ENCODE measurements at places on chromosomes 6 and 20.

DNA sequence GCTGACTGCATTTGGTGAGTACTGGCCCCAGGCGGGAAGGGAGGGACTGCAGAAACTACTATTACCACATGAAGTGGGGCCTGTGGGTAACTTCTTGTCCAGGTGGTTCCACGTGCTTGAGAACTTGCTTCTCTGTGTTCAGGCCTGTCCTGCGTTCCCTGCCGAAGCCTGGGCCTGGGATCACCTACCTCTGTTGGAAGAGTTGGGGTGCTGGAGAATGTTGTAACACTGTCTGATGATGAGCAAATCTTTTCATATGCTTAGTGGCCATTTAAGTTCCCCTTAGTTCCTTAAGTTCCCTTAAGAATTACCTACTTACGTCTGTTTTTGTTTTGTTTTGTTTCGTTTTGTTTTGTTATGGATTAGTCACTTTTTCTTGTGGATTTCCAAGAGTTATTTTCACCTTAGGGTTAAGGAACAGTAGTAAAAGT is 154.4 kb downstream of the DTNBP1 start:
- no peak for DNase-seq

DNA sequence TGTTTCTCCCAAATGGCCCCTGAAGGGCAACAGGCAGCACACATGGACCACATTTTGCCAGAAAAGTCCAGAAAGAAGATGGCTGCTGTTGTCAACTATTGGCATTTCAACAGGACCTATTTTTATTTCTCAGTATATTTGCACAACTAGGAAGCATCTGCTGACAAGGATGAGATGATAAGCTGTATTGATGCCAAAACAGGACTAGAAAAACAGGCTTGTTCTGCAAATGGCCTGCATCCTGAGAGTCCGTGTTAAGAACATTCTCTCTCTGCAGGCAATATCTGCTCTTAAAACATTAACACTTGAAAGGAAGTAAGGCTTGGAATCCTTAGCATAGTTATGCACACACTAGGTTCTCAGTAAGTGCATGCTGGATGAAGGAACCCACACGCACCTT is 283.7 kb downstream of the ESR1 start:
- DNase-seq = no peak

DNA sequence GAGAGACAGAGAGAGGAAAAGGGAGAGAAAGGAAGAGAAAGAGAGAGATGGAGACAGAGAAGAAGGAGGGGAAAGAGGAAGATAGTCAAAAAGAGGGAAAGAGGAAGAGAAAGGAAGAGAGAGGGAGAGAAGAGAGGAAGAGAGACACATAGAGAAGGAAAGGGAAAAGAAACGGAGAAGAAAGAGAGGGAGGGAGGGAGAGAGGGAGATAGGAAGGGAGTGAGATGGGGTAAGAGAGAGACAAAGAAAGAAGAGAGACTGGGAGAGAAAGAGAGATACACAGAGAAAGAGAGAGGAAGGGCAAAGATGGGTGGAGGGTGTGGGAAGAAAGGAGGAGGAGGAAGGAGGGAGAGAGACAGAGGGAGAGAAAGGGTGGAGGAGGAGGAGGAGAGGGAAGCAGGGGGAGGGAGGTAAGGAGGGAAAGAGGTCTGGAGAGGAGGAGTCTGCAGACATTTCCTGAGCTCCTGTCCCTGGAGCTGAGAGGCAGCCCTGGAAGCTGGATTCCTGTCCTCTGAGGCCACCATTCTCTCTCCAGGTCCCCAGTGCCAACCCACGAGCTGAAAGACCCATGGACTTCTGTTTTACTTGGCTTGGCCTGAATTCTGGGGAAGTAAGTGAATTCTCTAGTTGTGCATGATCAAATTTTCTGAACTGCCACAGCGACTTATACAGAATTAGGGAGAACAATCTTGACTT is 9.9 kb downstream of the FOXF2 start:
- DNase-seq = no peak

DNA sequence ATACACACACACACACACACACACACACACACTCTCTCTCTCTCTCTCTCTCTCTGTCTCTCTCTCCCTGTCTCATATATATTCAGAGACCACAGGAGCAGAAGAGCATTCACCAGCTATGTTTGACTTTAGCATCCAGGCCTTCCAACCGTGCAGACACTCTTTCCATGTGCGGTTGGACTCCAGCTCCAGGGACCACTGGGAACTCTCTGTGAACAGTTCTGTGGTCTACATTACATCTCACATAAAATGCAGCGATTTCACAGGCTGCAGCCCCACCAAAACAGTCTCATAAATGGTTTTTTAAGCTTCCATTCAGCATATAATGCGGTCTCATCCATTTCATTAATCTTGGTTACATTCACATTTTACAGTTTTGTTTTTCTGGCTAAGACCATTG is 508.4 kb upstream of the SULF2 start:
- DNase-seq = no peak

GRCh38 chr6:44855562-44856411 is 468.3 kb downstream of the CDC5L start:
- DNase-seq = no peak

DNA sequence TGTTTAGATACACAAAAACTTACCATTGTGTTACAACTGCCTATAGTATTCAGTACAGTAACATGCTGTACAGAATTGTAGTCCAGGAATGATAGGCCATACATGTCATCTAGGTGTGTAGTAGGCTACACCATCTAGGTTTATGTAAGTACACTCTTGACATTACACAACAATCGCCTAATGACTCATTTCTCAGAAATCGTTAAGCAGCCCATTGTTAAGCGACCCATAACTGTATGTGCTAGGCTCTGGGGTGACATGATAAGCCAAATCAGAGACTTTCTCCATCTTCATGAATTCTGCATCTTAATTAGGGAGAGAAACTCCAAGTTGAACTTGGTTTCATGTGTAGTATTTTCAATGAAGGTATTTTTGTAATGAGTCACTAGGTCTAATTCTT is 17.2 kb downstream of the STK35 start:
- no peak for DNase-seq
